ENCODE measurements at places on chromosomes 1 and 21.
A peak's percentile ranks its signal among the peaks of the same experiment; 100 is the strongest.

DNA sequence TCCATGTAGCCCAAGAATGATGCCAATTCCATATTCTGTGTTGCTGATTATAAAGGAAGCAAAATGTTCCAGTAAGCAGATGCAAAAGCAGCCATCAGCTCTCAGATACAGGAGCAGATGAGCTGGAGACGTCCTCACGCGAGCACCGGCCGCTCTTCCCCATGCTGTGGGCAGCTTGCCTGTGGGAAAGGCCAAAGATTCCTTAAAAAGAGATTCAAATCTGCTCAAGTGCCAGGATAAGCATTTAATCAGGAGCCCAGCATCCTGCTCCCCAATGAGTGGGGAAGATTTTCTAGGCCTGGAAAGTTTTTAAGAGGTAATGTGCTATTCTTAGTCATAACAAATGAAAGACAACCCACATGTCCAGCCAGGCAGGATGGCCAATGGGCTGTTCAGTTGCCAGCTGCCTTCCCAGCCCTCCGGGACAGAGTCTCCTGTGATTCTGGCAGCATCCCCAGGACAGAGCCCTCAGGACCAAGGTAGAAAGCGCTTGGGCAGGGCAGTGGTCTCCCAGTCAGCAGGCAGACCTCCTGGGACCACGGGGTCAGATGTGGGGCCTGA, 108.2 kb upstream of the TMPRSS2 start:
- DNase-seq: no peak

DNA sequence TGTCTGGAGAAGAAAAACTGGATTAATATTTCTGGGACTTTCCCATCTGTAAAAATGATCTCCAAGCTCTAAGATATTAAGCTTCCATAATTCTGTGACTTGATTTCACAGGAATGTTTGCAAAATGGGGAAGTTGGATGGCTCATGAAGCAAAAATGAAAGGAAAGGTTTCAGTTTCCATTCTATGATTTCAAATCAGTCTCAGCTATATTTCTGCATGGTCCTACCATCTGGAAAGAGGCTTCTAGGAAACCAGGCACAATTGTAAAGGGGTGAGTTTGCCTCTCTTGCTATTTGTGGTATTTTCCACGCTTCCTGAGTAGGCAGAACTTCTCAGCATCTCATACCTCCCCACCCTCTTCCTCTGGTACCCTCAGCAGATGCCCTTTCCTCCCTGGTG, 22.4 kb upstream of the ACTN2 start:
- no peak for DNase-seq

DNA sequence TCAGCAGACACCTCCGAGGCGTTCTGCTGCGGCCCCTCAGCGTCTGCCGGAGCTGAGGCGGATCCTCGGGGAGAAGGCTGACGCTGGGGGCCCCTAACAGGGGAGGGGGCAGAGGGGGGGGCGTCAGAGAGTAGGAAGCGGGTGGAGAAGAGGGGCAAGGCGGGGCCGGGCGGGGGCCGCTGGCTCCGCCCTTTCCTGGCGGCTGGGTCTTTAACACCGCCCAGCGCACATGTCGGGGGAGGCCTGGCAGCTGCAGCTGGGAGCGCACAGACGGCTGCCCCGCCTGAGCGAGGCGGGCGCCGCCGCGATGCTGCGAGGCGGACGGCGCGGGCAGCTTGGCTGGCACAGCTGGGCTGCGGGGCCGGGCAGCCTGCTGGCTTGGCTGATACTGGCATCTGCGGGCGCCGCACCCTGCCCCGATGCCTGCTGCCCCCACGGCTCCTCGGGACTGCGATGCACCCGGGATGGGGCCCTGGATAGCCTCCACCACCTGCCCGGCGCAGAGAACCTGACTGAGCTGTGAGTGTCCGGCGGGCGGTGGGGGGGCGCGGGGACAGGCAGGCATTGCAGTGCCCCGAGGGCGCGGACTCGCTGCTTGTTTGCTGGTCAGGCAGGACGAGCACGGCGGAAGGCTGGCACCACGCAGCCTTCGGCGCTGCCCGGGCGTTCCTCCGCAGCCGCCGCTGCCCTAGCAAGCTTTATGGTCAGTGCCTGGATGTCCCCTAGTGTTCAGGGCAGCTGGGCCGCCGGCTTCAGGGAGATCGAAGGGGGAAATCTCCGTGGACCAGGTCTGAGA, at the start of gene NTRK1:
Gene NTRK1 (plus strand): TSS at position 238 of the 796 bp plus-strand sequence. CDS start 70 bp downstream, at position 308.
- peak; percentile 29 for DNase-seq

DNA sequence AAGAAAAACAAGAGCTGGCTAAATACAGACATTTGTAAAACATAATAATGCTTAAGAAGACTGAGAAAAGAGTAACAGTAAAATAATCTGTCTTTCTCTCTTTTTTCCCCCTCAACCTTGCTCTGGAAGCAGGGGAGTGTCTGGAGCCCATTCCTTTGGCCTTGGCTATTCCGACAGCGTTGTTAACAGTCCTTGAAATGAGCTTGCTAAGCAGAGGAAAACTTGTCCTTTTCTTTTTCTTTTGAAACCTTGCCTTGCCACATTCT, 6.7 kb upstream of the CA6 start:
- DNase-seq: no peak

DNA sequence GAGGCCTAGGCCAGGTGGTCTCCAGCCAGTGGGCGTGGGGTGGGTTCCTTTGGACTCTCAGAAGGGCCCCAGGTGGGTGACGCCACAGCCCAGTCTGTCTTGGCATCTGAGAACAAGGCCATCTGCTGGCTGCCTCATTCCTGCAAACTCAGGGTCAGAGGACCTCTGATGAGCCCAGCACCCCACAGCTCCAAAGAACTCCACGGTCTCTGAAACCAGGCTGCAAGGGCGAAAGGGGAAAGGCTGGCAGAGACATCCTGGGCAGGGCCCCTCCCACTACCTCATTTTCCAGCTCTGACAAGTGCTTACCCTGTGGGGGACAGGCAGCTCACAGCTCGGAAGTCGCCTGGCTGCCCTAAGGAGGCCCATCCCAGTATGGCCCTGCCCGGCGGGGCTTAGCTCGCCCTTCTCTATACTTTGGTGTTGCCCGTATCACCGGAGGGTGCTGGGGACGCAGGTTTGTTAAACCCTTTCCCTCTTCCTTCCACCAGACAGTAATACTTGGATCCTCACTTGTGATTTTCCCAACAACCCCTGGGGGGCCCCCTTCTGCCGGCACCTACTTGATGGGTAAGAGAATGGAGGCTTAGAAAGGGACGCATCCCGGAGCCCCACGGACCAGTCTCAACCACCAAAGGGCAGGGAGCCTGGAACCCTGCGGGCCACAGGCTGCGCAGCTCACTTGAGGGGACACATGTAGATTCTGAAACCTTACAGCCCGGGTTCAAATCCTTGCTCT, 10.9 kb upstream of the EDN2 start:
- no peak for DNase-seq

DNA sequence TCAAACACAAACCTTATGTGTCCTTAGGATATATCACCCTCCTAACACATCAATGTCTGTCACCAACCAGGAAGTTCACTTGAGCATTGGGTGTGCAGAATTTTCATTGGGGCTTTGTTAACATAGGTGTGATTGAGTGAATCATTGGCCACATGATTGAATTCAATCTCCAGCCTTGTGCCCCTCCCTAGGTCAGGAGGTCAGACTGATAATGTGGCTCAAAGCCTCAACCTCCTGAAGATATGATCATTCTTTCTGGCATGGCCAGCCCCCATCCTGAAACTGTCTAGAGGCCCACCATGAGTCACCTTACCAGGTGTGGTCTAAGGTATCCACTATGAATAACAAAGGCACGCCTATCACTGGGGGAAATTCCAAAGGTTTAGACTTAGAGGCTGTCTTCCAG, 90.1 kb downstream of the PKN2 start:
- DNase-seq: no peak

DNA sequence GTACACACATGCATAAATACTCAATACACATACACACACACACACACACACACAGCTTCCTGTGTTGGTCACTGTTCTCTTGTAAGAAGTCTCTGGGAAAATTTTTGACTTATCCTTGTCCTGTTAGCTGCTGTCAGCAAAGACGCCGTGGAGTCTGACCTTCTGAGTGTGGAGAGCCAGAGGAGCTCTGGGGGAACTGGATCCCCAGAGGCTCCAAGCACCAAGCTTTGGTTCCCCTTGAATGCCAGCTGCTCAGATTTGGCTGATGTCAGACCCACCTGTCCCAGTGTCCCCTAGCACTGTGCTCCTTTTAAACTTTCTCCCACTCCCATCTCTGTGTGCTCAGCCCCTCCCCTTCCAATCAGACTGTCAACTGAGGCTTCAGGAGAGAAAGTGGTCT, 319.1 kb downstream of the CAMTA1 start:
- no peak for DNase-seq

DNA sequence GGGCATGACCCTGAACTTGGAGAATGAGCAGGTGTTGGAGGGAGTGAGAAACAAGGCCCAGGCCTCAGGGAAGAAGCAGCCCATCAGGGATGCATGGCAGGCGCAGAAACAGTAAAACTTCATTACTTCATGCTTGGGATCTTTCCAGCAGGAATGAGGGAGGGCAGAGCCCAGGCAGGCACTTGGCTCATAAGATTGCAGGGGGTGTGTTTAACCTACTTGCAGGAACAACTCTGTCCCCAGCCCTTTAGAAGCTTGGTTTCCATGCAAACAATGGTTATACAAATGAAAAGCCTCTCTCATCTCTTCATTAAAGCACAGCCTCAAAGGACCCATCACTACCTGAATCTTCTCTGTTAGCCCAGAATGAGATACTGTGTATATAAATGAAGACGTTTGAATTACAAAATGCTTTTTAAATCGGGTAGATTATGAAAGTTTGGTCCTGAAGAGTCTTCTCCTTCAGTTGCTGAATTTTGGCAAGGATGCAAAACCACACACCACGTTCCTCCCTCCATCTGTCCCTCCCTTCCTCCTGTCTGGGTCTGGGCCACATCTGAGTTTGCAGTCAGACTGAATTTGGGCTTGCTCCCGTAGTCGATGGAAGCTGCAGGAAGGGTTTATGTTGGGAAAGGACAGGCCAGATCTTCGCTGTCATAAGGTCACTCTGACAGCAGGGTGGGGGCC, 154.4 kb upstream of the KLHDC7A start:
- no peak for DNase-seq

GRCh38 chr1:212608959-212609700, 569 bp downstream of the ATF3 start:
- DNase-seq: no peak

- no peak for DNase-seq
Measured at GRCh38 chr1:203557390-203557789, 63.4 kb downstream of the OPTC start.

GRCh38 chr1:91065337-91065736, 43.5 kb upstream of the ZNF644 start:
- DNase-seq: no peak

DNA sequence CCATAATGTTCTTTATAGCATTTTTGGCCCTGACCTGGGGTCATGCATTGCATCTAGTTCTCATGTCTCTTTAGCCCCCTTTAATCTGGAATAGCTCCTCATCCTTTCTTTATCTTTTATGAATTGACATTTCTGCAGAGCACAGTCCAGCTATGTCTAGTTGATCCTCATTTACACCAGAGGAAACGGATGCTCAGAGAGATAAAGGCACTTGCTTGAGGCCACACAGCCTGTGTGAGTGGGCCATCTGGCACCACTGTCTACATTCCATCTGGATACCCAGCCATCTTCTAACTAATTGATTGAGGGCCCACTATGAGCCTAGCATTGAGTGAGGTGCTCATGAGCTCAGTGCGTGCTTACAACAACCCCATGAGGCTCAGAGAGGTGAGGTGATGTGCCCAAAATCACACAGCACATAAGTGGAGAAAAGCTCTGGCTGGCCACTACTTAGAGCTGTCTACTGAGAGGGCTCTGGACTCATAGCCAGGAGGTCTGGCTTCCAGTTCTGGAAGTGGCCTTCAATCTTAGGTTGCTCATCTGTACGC, 3.5 kb downstream of the HPCA start:
- no peak for DNase-seq

DNA sequence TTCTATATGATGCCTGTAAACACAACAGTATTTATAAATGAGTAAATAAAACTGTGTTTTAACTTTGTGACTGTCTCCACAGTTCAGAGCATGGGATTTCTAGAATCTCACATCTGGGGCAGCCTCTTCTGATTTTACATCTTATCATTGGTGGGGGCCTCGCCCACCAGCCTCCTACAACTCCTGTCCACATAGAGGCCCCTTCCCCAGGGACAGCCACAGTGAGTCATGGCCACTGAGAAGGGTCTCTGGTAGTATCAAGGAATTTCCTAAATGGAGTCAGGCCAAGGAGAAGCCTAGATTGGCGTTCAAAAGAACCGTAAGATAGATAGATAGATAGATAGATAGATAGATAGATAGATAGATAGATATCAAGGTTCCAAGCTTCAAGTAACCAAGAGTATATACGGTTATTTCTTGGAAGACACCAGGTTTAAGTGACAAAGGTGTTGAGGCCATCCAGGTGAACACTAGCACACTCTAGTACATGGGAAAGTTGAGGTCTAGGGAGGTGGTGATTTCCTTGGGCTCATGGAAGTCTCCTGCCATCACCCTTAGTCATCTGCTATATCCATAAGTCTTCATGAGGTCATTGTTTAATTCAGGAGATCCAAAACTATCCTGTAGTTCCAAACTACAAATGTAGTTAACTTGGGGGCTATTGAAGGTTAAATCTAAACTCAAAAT, 121.6 kb downstream of the SYT2 start:
- DNase-seq: no peak

DNA sequence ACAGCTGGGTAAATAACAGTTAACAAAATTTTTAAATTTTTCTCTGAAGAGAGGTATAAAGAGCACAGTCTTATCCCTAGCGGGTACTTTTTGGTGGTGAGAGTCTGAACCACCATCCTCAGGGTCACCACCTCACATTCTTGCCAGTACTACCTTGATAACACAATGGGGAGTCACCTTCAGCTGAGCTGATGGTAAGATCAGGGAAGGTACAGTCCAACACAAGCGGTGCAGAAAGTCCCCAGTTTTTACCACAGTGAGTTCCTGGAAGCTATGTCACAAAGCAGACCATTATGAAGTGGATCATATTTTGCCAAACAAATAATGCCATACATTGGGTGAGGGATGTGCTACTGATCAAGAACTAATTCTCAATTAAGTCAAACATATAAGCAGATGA, 176.9 kb downstream of the FASLG start:
- no peak for DNase-seq

DNA sequence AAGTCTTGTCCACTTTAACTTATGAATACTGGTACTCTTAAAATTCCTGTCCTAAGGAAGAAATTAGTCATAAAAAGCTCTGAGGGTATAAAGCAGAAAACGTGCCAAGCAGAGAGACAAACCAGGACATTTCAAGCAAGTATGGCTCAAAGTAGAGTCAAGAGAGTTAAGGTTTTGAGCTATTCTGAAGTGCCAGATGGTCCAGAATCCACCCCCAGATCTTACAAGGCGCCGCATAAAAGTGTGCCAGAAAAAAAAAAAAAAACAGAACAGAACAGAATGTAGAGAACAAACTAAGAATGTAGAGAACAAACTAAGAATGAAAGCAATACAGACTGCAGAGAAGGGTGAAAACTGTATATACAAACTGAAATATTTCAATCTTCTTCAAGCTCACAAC, 12.5 kb downstream of the EPS15 start:
- DNase-seq: no peak

DNA sequence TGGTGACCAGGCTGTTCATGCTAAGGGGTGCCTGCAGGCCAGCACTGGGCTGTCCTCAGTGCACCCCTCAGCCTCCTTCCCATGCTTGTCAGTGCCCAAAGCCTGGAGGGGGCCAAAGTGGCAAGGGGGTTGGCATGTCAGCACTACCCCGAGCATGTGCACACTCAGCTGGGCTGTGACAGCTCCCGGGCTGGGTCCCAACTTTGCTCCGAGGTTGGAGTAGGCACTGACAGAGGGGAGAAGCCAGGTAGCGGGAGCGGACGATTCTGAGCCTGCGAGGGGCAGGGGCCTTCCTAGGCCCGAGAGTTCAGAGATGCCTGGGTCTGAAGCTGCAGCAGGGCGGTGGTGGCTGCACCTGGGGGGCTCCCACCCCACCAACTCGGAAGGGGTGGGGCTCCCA, 119.0 kb downstream of the MAST2 start:
- DNase-seq: no peak
